ENCODE measurements at places on chromosomes 4 and X.

DNA sequence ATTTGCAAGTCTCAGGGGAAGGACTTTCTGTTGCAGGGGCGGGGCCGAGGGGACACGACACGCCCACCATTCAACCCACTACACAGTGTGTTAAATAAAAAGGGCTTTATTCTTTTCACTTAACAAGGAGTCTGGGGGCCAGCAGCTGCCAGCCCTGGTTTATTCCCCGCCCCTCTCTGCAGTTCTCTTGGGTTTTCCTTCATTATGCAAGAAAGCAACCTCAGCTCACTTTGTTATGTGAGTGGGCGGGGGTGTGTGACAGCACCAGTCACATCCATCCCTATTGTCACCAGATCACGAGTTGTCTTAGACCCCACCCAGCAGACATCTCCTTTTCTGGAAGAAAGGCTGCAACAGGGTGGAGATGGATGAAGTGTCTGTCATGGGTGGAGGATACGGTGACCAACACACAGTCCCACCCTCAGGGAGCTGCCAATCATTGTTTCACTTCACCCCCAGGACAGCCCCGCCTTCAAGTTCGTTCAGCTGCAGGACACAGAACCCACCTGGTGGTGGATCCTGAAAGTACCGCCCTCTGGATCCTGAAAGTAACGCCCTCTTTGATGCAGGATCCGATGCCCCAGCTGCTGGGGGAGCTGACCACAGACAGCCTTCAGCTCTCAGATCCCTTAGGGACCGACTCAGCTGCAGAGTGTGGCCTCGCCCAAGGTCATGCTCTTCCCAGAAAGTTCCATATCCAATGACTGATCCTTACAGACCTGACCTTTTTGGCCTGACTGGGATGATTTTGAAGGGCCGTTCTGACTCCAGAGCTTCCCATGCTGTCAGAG, 79.6 kb downstream of the SMIM20 start:
- DNase-seq: peak; percentile 11

DNA sequence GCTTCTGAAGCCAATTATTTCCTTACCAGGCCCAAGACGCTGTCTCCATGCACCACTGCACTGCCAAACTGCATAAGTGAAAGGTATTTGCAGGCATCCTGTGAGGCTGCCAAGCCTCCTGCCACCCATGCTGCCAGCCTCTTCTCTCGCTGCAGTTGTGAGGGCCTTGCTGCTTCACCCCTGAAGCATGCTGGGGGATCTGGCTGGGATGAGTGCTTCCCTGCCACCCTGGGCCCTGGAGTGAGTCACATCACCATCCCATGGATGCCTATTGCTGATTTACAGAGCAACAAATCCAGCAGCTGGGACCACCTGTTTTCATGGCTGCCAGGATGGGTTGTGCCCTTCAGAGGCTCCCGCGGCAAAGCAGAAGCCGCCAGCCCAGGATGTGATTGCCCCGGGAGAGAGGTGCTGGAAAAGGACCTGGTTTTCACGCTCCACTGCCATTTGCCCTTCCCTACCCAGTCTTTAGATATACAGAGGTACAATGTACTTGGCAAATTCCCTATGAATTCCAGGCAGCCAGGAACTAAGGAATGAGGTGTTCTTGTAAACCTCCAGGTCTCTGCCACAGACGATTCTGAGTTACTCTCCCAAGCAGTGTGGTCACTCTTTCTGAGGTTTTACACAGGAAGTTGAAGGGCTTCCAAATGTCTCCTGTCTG, 41.5 kb upstream of the PTCHD1 start:
- no peak for DNase-seq

- DNase-seq: no peak
These were observed 171.8 kb upstream of the CLNK start for GRCh38 chr4:10856271-10856782.

DNA sequence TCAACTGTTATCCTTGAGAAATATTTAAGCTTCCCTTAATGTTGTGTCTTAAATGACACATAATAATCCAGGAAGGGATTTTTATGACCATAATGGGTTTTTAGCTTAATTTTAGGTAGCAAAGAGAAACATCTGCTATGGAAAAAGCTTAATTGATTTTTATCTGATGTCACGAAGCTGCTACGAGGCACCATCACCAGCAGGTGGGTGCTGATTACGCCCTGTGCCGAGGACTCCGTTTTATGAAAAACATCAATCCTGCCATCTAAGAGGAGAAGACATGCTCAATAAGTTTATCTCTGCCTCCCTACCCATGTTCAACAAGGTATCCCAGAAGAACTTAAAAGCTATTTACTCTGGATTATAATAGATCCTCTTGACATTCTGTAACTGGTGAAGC, 280.6 kb upstream of the ZFP42 start:
- DNase-seq: no peak
